ENCODE measurements at places on chromosomes 4 and X.

DNA sequence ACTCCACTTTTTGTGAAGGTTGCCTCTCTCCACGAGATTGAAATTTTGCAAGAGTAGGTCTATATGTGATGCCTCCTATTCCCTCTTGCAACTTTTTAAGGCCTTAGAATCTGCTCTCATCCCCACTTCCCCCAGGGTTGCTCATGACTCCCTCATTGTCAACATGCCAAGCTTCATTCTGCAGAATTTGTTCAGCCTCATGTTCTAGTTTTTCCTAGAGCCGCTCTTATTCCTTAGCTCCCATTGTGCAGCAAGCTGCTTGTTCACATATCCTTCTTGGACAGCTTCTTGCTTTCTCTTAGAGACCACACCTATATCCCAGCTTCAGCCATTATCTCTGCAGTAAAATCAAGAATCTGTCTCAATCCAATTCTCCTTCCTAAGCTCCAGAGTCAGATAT lies 82.4 kb downstream of the CNGA2 start:
- no peak for DNase-seq

GRCh38 chr4:182246401-182247205 lies 3.4 kb downstream of the TENM3 start:
- peak; percentile 36 for DNase-seq

DNA sequence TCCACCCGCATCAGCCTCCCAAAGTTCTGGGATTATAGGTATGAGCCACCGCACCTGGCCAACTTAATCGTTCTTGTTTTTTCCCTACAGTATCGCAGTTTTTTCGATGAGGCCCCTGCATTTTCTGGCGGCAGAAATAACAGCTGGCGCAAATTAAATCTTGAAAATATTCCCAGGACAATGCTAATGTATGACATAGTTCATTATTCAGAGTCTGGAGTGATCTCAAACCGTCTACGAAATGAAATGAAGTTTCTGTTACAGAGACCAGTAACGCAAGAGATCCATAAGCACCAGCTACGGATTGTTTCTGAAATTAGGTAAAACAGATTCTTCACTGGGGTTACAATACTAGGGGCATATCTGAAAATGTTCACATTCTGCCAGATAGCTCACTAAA lies 27.3 kb downstream of the CXorf58 start:
- no peak for DNase-seq

DNA sequence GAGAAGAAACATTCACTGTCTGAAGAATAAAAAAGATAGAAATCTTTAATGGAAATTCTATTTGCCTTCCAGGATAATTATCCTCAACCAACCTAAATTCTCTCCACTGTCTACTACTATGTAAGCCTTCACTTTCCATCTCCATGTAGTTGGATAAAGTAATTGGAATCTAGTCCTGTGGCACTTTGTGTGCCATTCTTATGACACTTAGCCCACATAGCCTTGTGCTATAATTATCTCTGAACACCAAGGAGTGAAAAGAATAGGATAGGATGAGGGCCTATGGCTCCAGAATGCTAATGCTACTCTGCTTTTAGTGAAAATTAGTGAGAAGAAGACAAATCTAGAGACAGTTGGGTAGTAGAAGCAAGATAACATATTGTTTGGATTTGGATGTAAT lies 20.2 kb downstream of the PRSS48 start:
- no peak for DNase-seq

DNA sequence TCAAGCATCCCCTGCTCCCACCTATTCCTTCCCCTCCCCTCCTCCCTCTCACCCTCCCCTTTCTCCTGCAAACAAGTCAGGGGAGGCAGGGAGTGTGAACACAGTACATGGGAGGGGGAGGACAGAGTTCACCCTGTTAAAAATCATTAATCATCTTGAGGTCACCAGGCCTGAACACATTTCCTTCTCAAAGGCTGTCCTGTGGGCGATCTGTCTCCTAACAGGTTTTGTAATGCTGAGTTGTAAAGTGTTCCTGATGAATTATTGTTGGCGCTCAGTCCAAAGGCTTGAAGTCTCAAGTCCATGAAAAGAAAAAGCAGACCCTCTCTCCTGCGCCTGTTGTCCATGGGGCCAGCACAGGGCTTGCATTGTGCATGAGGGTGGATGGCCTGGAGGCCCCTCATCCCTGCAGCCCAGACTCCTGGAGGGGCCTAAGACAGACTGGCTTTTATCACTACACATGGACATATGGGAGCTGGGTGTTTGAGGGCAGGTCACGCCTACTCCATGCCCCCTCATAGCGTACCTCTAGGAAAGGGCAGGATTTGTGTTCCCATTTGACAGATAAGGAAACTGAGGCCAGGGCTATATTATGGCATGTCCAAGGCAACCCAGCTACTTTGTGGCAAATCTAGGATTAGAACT lies 189.1 kb downstream of the RAB28 start:
- peak; percentile 56 for DNase-seq

- peak; percentile 47 for DNase-seq
Measured at GRCh38 chr4:88908003-88908402, 149.0 kb downstream of the FAM13A start.

DNA sequence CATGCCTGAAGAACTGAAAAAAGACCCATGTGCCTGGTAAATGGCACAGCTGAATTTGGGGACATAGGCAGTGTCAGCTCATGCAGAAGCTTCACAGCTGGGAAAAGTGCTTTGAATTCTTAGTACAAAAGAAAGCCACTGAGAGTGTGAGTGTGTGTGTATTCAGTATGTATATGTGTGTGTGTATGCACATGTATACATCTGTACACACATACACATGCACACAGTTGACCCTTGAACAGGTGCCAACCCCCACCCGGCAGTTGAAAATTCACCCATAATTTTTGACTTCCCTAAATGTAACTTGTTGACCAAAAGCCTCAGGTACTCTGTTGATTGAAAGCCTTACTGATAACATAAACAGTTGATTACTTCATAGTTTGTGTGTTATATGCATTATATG lies 49.5 kb upstream of the ENPP6 start:
- DNase-seq, result no peak

DNA sequence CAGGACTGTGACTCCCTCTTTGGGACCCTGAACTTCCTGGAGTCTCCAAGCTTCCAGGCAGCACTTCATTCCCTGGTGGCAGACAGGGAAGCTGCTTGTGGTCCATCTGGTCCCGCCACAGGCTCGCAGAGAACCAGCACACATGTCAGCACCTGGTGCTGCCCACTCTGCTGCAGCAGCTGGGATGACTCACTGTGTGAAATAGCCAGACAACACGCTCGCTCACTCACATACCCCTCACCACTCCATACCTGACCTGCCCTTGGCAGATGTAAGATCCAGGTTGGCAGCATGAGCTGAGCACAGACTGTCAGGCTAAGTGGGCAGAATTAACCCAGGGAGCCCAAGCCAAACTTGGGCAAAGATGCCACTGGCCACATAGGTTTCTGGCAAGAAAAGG lies 613.5 kb downstream of the PCDH18 start:
- no peak for DNase-seq

- DNase-seq, result no peak
Measured at GRCh38 chrX:53186351-53186750, 38.7 kb downstream of the KDM5C start.

- DNase-seq, result peak; percentile 48
Measured at GRCh38 chr4:138507522-138507921, 265.4 kb upstream of the SLC7A11 start.

GRCh38 chr4:70371987-70372386 lies 10.9 kb upstream of the SMR3B start:
- DNase-seq, result no peak

- DNase-seq, result no peak
Measured at GRCh38 chrX:39328661-39329060, 527.4 kb downstream of the MID1IP1 start.

GRCh38 chrX:13898603-13899002 lies 81.7 kb upstream of the GPM6B start:
- no peak for DNase-seq

- DNase-seq, result peak; percentile 74
Measured at GRCh38 chr4:120829113-120829831, 93.3 kb downstream of the PRDM5 start.

DNA sequence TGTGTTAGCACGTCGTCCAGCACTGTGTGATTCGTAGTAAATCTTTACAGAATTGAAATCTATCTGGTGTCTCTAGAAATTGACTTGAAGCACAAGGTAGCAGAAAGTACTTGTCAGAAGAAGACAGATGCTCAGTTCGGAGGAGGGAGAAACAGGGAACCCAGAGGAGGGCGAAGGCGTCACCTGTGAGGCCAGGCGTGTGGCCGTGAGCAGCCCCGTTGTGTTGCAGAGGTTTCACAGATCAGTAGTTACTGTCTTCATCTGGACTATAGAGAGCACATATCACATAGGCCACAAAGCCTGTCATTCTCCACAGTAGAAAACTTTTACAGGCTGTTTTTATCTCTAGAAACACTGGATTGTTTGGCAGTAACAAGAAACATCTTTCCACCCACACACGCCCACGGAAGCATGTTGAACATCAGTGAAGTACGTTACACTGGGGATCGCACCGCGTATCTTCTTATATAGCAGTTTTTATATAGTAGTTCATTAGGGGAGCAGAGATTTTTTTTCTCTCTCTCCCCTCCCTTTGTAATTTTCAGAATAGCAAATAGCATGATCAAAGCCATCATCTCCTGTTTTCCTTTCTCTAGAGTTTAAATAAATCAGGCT lies 48.1 kb upstream of the TLR3 start:
- DNase-seq, result no peak

GRCh38 chrX:10538831-10539230 lies 81.6 kb downstream of the MID1 start:
- no peak for DNase-seq

DNA sequence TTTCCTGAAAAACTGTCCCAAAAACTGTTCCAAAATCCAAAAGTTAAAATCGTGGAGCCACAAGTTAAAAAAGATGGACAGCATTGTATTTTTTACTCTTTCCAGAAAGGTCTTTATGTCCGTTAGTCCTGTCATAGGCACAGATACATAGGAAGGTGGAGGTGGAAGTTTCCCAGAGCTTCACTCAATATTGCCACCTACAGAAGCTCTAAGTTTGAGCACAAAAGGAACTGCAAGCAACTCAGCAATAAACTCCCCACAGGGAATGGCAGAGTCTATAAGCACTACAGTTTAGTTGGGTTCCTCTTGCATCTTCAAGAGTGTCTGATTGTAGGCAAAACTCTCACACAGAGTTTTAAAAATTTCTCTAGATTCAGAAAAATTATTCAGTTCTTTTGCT lies 22.0 kb upstream of the UGT2B4 start:
- no peak for DNase-seq

GRCh38 chrX:3317191-3317718 lies 29.2 kb downstream of the MXRA5 start:
- no peak for DNase-seq

DNA sequence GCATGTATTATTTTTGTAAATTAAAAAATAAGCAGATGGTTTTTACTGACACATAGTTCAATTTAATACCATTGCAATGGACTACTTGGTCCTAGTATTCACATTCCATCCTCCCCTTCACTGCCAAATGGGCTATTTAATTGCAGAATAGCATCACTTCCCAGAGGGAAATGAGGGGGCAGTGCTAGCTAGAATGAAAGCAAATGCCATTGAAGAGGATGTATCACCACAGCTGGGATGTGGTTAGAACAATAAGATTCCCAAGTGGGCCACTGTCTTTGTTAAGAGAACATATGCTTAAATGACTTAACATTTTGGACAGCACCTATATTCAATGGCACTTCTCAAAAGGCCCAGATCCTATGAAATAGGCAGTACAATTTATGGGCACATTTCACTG lies 224.7 kb downstream of the RBMX2 start:
- DNase-seq, result peak; percentile 27

DNA sequence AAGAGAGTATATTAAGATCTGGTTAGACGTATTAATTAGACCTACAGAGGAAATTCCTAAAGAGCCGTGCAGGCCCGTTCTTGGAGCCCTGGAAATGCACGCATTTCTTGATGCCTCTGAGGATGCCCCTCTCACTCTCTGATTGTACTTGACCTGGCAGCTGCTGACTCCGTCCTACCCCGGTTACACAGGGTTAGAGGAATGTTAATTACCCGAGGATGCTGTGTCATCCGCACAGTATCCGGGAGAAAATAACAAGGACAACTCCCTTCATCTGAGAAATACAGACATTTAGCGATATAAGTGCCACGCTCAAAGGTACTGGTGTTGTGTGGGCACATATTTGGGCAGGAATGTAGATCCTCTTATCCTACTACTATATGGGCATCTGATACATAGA lies 404.6 kb upstream of the FAT1 start:
- peak; percentile 3 for DNase-seq

GRCh38 chr4:73668782-73669201 lies 48.6 kb upstream of the RASSF6 start:
- DNase-seq, result peak; percentile 56

DNA sequence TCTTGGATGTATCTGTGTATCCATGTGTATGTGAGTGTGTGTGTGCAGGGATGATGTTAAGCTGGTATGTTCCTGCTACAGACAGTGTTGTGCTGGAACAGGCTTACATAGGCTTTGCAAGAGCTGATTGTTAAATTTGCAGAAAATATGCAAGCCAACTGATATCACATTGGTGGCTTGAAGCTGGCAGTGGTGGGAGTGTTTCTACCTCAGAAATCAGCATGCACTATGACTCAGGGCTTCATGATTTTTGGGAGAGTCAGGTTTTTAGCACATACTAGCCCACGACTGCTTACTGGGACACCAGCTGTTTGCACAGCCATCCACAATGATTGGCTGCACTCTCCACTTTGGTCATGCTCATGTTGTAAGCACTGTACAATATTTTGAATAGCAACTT lies 261.8 kb downstream of the DHX15 start:
- no peak for DNase-seq

DNA sequence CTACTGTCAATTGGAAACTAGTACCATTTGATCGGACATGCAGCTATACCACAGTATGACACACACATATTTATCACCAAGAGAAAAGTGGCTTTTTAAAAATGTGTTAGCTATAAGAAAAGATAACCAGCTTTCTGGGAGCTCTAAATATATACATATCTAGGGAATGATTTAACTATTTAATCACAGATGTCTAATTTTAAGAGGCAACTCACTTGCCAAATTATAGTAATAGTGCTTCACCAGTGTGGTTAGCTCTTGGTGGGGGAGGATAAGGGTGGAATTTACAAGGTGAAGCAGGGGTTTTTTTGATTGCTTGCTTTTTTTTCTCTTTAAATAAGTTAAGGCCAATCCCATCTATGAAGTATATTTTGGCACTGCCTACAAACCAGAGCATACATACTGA lies 547.7 kb upstream of the DIPK2B start:
- DNase-seq, result peak; percentile 25

DNA sequence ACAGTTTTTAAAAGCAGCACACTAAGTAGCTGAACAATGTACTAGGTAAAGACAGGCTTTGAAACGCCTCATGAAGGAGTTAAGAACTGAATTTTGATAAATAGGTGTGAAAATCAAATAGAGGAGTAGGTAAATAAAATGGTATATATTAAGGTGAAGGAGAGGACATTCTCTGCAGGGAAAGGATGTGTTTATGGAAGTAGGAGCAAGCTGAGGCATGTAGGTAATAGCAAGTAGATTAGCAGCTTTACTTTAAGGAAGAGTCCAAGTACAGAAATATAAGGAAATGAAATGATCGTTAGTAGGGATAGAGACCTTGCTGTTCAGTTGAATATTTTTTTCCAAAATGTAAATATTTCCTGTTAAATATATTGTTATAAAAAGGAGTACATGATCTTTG lies 12.5 kb downstream of the METAP1 start:
- DNase-seq, result no peak
